CD4-positive, alpha-beta memory T cell (primary cell): ENCODE measurements at places on chromosomes 2 and 18.

DNA sequence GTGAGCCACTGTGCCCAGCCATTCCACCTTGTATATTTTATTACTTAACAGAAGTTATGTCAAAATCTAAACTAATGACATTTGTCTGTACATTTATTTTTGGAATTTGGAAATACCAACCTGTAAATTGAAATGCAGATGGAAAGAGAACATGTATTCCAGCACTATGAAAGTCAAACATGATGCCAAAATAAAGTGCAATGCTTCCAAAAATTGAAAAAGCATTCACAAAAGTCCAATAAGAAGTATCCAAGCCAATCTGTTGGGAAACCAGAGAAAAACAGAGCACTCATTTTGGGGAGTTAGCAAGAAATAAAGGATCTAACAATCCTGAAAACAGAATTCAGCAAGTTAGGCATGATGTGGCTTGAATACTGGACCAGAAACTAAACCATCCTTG lies 30.3 kb upstream of the NARS1 start:
- DNase-seq: no peak

DNA sequence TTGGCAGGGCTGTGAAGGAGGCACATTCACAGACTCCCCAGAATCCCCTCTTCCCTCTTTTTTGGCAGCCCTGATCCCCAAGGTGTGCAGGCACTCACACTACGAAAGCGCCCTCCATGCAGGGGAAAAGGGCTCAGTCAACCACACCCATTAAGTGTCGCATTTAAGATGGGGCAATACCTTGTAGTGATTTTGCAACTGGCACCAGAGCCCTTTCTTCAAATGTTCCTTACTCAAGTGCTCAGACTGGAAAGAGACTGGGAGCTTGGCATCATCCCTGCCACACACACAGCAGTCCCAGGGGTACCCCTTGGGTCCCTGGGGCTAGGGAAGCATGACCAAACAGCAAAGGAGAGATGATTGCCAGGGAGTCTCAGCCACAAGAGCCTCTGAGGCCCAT lies 190.1 kb downstream of the HAUS1 start:
- no peak for DNase-seq

DNA sequence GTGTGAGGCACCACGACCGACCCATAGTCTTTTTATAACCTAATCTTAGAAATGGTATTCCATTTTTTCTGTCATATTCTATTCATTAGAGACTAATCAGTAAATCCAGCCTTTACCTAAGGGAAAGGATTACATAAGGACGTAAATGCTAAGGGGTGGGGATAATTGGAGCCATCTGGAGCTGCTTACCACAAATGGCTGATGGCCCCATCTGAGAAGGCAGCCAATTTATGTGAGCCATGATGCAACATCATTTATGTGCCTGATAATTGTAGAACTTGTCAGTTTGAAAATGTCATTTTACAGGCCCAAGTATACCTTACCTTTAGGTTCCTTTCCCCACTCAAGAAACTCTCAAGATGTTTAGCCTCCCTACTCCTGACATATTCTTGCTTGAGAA lies 44.0 kb downstream of the ARHGEF33 start:
- DNase-seq: no peak

GRCh38 chr2:52810460-52810859 lies 957.1 kb upstream of the CHAC2 start:
- DNase-seq: peak; percentile 0

DNA sequence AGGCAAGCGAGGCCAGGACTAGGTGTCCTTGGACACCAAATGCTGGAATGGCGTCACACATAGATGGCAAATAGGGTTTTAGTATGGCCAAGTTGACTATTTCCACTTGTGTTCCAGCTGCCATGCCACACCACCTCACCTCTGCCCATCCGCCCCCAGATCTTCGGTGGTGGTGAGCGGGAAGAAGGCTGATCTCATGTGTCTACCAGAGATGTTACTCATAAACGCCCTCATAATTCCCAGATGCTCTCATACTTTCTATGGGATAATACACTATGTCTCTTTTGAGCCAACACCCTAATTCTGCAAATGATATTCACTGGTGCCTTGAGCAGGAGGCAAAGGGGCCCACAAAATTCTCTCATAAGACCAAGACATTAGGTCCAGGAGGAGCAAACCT lies 281.1 kb upstream of the FN1 start:
- no peak for DNase-seq

- DNase-seq: no peak
These were observed 21.9 kb upstream of the NCOA1 start for GRCh38 chr2:24469148-24469650.

DNA sequence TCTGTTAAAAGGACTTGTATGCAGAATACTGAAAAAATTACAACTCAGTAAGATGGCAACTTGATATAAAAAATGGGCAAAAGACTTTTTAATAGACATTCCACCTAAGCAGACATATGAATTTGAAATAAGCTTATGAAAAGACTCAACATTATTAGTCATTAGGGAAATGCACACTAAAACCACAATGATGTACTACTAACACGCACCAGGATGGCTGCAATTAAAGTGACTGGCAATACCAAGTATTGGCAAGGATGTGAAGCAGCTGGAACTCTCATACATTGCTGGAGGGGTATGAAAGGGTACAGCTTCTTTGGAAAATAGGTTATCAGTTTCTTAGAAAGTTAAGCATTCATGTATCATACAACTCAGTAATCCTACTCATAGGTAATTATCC lies 3.2 kb upstream of the ENOSF1 start:
- no peak for DNase-seq

GRCh38 chr2:1664076-1664605 lies 80.2 kb downstream of the PXDN start:
- DNase-seq: no peak

DNA sequence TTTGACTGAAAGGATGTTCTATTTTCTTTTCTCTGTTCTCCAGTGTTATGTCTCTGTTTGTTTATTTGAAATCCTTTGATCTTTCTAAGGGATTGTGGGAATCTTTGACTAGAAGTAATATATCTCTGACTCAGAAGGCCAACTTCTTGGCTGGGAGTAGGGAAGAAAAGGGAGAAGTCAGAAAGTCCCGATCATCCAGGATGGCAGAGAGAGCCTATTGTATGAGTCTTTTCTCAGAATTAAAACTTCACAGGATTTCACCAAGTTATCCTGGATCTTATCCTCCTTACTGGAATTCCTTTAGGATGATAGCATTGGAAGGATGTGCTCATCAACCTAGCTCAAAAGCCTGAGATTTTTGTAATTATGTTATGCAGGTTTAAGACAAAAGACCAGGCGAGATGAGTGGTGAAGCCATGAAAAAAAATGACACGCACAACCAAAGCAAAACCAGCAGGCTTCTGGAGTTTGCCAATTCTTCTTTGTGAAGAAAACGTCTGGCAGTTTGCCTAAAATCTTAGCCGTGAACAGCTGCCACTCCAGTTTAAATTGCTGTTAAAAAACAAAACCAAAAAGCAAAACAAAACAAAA lies 383.6 kb upstream of the SMIM21 start:
- DNase-seq: no peak

DNA sequence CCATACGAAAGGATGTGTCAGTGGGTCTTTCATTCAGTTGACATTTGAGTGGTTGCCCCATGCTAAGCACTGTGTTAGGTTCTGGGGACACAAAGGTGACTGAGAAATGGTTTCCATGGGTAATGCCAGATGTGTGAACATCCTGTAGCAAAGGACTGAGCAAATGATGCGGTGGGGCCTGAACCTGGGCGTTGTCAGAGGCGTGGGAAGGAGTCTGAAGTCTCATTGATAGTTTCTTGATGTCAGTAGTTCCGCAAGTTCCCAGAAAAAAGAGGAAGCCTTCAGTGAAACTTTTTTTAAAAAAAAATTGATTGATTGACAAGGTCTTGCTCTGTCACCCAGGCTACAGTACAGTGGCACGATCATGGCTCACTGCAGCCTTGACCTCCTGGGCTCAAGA lies 56.9 kb downstream of the LIMS1 start:
- DNase-seq: no peak

DNA sequence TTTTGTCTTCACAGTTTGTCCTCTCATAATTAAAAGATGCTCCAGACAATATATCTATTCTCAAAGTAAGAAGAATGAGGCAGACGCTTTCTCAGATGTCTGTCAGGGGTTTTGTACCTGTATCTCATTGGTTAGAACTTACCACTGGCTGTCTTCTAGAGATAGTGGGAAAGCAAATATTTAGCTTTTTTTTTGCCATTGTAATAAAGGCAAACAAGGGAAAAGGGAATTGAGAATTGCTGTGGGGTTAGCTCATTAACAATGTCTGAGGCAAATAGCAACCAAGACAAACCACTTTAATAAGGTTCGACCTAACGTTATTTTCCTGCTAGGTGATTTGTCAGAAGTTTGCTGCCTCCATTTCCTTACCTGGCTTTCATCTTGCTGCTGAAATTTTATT lies 30.0 kb downstream of the ZNF638 start:
- DNase-seq: no peak

DNA sequence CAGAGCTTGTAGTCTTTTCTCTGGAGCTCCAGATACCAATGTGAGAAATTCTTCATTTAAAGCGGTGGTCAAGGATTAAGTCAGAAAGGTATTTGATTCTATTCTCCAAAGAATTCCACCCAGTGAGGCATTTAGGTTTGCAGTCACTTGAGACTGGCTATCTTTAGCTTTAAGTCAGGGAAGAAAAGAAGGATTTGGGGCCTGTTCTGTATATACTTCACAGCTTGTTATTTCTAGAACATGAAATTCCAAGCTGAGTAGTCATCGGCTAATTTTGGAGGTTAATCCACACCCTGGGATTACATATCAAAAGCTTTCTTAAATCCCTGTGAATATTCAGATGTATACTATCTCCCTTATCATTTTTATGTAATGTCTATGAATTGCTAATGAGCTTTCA lies 39.4 kb downstream of the MYOM1 start:
- DNase-seq: no peak

- no peak for DNase-seq
These were observed 1090.2 kb upstream of the ACVR2A start for GRCh38 chr2:146754606-146755005.

GRCh38 chr2:27145682-27146081 lies 3.1 kb upstream of the TCF23 start:
- no peak for DNase-seq

- no peak for DNase-seq
These were observed 861.6 kb upstream of the CELF4 start for GRCh38 chr18:38427234-38427633.

DNA sequence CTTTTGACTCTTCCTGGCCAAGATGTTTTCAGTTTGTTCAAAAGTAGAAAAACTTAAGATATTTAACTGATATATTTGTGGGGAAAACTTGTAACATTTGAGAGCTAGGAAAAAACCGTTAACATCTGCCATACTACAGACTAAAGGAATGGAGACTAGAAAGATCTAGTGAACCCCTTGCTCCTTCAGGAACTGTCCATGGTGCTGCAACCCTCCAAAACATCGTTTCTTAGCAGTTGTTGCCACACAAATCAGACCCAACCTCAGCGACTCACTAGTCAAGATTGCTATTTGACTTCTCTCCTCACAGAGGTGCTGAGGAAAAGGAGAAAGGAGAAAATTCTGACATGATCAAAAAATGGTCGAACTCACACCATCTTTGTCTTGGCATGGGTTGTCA lies 393.8 kb upstream of the LYPD1 start:
- DNase-seq: no peak

GRCh38 chr2:205545971-205546816 lies 136.1 kb upstream of the NRP2 start:
- no peak for DNase-seq

- DNase-seq: no peak
These were observed 51.4 kb downstream of the IL1RL2 start for GRCh38 chr2:102238039-102238756.

DNA sequence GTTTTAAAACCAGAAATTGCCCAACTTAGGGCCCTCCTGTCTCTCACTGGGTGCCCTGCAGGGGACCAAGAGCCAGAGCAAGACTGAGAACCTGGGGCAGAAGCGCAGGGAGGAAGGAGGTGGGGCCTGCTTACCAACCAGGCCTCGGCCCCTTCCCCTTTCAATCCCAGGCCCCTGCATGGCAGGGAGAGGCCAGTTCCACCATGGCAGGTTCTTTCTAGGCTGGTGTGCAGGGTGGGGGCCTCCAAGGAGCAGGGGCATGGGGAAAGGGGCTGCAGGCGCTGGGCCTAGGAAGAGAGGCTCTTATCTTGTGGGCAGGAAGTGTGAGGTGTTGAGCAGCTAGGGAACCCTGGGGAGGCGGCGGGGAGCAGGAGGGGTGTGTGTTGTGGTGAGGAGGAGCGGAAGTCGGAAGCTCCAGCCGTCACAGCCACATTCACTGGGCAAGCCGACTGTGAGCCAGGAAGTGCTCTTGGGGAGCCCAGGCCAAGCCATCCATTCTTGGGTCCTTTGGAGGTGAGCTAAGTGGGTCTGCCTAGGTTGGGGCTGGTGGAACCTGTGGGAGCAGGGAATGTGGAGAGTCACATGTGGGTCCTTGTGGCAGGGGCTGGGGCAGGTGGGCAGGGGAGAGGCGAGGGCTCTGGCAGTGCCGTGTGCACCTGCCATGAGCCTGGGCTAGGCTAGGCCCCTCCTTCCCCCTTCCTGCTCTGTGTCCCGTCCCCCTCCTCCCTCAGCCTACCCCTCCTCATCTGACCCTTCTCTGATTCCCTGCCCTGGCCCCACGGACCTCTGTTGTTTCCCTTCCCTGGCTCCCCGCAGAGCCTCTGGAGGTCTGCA lies at the start of gene PSD4:
PSD4 (plus strand) TSS at position 430 of the 834 bp plus-strand sequence. CDS start 8,486 bp downstream, outside the sequence.
- peak; percentile 92 for DNase-seq

DNA sequence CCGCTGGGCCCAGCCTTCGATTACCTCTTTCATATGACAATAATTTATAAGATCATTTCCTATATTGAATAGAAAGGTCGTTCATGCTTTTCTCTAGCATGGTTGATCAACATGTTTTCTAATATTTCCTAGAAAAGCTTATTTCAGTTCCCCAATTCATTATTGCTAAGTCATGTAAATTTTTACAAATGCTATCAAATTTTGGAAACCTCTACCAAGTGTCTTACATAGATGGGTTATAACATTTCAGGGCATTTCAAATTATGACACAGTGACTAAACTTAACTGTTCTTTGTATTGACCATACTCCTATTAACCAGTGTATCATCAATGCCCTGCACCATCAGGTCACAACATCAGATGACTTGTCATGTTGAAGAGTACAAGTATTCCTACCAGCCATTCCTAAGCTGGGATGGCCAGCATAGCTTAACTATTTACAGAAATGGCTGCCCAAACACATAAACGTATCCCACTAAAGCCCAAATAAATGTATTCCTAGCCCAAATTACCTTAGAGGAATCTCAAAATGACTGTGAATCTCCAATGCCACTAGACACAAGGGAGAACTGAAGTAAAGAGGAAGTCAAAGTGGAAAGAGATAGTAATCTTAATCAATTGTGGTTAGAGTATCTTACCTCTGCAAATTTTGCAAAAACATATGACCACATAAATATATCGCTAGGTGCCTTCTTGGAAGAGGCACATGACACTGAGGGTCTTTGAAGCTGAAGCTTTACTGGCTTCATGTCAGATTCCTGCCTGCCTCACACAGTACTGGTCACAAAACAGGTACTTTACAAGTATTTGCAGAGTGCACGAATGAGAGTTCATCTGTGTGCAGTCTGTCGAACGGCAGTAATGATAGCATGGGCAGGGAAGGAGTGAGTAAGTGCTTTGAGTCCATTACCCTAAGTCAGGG lies 87.3 kb upstream of the TLK1 start:
- DNase-seq: peak; percentile 65

- DNase-seq: no peak
These were observed 14.4 kb upstream of the SMIM21 start for GRCh38 chr18:75441896-75442295.

GRCh38 chr18:59056706-59057492 lies 82.8 kb upstream of the SEC11C start:
- DNase-seq: peak; percentile 41
